H7 (cell line): ENCODE measurements at places on chromosomes 11 and 22. TPM values are rescaled to one million over a fixed set of nuclear protein-coding genes. Genes with fewer than 3 reads are reported as not detected.

Gene POTEH
- not detected in 2 replicates for total RNA-seq

Gene KDM4E
- not detected in 2 replicates for total RNA-seq

Gene SERGEF
- total RNA-seq: 16.5 and 26.3 TPM in 2 replicates

Gene OR8G1
- total RNA-seq: not detected in 2 replicates

Gene OR4C12
- total RNA-seq: not detected in 2 replicates

Gene RGL4
- not detected in 2 replicates for total RNA-seq

Gene ADSL
- total RNA-seq: 208 and 251 TPM in 2 replicates

Gene ANKK1
- not detected in 2 replicates for total RNA-seq

Gene VSIG2
- 0.48 and 0.90 TPM in 2 replicates for total RNA-seq

Gene CCS
- 47.6 and 53.7 TPM in 2 replicates for total RNA-seq

- peak; percentile 48 for DNase-seq
Measured at GRCh38 chr22:48690583-48691317, 1136.9 kb downstream of the BRD1 start.

DNA sequence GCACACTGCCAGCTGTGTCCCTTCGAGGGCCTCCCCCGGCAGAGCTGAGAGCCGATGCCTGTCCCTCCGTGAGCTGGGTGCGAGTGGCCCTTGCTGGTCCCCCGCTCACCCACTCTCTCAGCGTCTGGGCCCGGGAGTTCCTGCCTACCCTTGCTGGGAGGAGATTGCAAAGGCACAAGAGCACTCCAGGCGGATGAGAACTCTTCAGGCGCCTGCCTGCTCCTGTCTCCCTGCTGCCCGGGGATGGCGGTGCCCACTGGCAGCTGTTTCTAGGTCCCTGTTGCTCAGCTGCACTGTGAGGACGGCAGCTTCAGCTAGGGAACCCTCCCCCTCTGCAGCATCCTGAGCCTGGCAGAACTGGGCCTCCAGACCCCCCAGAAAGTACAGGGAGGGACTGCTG lies 61.1 kb downstream of the FLRT1 start:
- no peak for DNase-seq

DNA sequence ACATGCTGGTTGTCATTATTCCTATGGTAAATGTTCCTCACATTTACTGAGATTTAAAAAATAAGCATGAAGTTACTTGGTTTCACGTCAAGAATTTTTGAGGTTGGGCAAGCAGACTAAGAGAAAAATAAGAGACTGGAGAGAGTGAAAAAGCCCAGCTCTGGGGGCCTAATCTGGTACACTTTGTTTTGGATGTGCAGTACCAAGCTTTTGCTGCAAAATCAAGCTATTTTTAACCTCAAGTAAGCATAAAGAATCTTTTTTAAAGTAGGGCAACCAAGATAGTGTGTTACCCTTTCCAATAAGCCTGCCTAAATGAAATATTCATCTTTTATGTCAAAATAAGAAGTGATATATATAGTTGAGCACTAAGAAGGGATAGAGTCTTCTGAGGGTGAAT lies 79.4 kb upstream of the ARHGAP20 start:
- DNase-seq: no peak

DNA sequence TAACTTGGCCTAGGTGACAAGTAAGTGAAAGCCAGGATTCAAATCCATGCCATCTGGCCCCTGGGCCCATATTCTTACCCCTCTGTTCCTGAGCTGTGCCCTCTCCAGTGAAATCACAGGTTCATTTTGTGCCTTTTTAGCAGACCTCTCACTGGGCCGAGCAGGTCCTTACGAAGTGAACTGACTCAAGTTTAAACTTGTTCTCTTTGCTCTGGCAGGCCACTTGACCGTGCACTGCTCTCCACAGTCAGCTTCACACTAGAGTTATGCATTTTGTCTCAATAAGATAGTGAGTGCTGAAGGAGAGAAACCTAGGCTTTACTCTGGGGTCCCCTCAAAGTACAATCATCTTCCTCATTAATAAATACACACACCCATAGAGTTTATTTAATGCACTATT lies 40.7 kb downstream of the ARFGAP3 start:
- no peak for DNase-seq

GRCh38 chr11:69156673-69157155 lies 979 bp downstream of the SMIM38 start:
- no peak for DNase-seq

DNA sequence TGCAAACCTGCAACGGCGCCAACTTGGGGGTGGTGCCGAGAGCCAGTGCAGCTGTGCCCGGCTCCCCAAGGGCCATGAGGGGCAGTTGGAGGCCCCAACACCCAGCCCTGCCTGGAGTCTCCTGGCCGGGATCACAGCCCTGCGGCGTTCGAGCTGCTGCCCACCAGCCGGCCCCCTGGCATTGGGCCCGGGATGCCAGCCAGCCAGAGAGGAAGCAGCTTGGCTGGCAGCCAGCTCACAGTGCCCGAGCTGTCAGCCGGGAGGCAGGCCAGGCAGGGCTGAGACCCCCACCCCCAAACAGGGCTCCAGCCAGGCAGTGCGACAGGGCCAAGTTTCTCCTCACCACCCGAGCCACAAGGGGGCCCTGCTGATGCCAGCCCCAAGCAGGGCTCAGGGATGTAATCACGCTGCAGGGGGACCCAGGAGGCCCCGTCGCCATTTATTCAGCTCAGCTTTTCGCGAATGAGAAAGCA lies 26.0 kb upstream of the TCF20 start:
- peak; percentile 88 for DNase-seq

DNA sequence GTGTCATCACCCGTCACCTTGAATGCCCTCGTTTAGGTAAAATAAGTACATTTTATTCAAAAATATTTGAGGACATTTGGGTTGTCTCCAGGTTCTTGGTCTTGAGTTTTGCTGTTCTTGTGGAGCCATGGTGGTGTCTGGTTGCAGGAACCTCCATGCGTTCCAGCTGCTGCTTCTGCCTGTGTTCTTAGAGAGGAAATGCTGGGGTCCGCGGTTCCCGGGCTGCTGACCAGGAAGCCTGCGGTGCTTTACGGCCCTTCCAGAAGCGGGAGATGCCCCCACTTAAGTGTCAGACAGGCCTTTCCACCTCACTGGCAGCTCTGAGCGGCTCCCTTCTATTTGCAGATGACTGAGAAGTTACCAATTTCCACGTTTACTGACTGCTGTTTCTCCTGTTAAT lies 66.8 kb downstream of the LRP5 start:
- DNase-seq: no peak

GRCh38 chr22:23749841-23750301 lies 1.0 kb downstream of the ZNF70 start:
- peak; percentile 42 for DNase-seq

DNA sequence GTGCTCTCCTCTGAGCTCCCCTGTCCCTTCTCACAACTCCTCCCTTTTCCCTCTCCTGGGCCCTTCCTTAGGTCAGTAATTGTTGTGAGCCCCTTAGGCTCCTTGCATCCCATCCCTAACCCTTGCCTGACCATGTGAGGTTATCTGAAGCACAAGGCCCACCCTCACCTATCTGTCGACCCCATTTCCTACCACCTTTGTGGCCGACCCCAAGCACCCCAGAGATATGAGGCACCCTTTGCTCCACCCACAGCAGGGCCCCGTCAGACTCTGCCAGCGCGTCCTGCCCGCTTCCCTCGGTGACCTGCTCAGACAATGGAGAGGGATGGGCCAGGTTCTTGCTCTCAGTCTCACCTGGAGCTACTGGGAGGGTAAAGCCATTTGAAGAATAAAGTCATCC lies 1.3 kb downstream of the GNG3 start:
- peak; percentile 36 for DNase-seq

DNA sequence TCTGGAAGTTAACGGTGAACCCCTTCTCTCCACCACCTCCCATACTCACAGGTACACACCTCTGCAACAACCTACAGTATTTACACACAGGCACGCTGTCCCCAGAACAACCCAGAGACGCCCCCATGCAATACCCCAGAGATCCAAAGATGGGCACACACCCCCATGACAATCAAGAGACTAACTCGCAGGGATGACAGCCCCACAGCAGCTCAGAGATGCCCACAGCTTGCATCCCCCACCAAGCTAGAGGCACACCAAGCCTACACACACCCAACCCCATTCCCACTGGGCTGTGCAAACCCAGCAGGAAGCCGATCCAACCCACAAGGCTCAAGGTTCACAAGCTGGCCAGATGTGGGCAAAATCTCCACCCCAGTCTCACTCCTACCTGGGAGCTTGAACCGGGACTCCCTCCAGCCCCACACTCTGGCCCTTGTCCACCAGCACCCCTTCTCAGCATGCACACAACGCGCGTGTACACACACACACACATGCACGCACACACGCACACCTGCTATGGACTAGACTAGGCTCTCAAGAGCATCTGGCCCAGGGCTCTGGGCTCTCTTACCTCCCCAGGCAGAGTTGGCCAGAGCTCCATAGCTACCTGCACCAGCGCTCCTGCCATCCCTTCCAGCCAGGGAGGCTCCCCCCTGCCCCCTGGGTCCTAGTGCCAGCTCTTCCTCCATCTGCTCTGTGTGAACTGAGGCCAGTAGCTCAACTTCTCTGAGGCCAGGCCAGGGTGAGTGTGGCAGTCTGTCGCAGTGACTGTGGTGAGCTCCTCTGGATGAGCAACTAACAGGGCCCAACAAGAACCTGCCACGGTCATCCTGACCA lies 11.5 kb downstream of the STARD10 start:
- peak; percentile 88 for DNase-seq

DNA sequence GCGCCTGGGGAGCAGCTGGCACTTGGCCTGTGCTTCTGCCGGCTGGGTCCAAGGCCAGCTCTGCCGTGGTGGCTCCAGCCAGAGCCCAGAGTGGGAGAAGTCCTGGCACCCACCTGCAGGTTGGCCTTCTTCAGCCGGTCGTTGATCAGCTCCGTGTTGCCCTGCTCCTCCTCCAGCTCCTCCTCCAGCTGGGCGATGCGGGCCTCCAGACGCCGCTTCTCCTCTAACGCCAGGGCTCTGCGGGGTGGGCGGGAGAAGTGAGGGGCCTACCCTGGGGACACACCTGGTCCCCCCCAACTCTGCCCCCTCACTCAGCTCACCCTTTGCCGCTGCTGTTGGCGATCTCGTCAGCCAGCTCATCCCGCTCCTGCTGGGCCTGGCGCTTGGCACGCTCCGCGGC lies 32.6 kb downstream of the APOL1 start:
- peak; percentile 32 for DNase-seq

DNA sequence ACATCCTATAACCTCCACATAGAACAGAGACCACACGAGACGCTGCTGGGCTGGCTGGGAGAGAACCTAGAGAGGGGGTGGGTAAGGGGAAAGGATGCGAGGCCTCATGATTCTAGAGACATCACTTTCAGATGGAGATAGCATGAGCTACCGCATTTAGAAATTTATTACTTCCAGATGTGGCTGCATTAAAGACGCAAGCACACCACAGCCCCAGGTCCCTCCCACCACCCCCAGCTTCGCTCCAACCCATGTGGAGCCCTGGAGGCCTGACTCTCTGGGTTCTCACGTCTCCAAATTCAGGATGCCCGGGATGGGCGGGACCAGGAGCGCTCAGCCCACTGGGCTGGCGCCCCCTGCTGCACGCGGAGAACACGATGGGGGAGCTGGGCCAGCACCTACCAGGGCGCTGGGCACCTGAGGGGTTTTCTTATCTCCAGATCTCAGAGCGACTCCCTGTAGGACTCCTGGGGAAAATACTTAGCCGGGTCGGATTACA lies 13.6 kb downstream of the MRPL21 start:
- peak; percentile 92 for DNase-seq

DNA sequence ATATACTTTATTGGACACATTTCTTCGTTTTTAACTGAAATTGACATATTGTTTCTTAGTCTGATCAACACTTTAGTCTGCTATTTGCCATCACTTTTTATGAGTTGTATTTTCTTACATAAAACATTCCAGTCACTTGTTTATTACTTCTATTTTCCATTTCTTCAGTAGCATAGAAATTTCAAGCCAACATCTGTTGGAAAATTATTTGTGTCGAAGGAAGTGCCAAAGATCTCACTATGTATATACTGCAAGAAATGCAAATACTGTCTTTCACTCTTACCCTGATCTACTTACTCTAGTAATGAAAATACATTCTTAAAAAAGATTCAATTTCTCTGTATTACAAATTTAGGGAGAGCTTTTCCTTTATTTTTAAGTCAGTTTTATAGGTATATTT lies 105.9 kb downstream of the SLC17A6 start:
- DNase-seq: no peak

DNA sequence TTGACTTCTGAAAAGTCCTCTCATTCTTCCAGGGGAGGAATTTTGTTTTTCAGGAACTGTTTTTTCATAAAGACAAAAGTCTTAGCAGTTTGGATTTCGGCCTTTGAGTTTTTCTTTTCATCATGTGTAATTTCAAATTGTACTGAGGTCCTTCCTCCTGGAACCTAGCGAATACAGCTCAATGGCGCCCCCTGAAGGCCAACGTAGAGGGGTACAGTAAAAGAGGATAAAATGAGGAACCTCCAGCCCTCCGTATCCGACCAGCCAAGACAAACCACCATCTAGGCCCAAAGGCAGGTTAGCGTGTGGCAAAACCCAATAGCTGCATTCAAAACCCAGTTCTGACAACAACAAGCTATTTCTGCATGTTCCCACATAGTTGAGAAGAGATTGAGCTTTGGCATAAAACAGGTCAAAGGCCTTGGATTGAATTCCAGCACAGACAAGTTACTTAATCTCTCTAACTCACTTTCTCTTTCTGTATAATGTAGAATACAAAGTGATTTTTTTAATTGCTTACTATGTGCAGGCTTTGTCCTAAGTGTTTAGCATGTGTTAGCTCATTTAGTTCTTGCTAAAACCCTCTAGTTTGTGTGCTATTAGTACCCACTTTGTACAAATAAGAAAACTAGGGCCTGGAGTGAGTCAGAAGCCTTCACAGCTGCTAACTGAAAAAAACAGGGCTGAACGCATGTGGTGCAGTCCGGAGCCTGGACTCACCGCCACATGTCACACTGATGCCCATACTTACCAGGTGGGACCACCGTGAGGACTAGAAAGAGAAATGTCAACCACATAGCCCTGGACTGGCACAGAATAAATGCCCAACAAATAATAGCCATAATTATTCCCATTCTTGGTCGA lies 43.2 kb upstream of the ETS1 start:
- DNase-seq: peak; percentile 84
